ENCODE measurements at places on chromosomes 13 and 19.

GRCh38 chr13:32525766-32526165 lies 12.8 kb downstream of the N4BP2L2 start:
- DNase-seq: no peak

DNA sequence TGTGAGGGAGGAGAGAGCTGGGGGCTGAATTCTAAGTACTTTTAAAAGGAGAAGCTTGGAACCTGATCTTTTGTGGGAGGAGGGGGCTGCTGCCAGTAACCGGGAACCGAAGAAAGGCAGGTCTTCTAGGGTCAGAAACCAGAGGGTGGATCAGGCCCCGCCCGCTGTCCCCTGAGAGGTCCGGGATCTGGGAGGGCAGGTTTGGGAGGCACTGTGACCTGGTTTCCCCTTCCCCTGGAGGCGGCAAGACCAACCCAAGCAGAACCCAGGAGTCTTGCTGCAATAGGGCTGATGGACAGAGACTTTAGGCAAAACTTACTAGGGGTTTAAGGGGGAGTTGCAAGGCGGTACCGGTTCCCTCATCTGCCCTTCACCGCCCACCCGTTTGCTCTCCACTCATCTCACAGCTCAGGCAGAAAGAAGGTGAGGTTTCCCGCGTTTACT lies 707 bp upstream of the KLK8 start:
- no peak for DNase-seq

- no peak for DNase-seq
These were observed 113.9 kb downstream of the CRYL1 start for GRCh38 chr13:20411638-20412342.

DNA sequence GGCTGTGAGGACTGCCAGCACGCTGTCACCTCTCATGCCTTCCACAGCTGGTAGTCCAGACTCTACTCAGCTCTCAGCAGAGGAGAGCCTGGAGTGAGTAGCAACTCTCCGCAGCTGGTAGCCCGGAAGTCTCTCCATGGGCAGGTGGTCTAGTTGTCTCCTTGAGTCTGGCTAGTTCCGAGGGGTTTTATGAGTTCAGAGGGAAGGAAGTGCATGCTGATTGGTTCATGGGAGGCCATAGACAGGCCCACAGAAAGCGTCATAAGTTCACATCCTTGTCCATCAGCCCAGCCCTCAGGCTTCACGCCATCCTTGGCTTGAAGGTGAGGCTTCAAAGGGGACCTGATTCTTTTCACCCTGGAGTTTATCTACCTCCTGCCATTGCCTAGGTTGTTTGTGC lies 2662.4 kb upstream of the PCDH20 start:
- DNase-seq: no peak

- no peak for DNase-seq
These were observed 561 bp upstream of the GJA3 start for GRCh38 chr13:20161275-20161950.

DNA sequence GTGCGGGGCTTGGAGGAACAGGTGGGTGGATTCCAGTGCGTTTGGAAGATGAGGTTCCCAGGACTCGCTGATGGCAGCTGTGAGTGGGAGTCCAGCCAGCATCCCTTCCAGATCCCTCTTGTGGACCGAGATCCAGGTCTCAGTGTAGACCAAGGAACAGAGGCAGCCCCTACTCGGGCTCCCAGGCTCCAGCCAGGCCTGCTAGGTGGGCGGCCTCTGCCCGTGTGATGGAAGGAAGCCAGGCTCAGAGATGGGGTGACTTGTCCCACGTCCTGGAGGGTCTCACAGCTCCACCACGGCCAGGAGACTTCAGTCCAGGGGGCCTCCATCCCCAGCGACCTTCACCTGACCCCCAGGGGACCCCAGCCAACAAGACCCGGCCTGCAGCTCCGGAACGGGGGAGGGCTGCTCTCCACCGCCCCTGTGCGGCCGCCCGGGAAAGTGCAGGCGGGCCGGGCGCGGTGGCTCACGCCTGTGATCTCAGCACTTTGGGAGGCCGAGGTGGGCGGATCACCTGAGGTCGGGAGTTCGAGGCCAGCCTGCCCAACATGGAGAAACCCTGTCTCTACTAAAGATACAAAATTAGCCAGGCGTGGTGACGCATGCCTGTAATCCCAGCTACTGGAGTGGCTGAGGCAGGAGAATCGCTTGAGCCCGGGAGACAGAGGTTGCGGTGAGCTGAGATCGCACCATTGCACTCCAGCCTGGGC lies 729 bp upstream of the MADCAM1 start:
- DNase-seq: no peak

GRCh38 chr13:98508685-98509084 lies 68.2 kb downstream of the STK24 start:
- no peak for DNase-seq

- DNase-seq: no peak
These were observed 287.0 kb downstream of the DCT start for GRCh38 chr13:94192431-94192975.

- no peak for DNase-seq
These were observed 77.2 kb downstream of the DACH1 start for GRCh38 chr13:71789693-71790329.

DNA sequence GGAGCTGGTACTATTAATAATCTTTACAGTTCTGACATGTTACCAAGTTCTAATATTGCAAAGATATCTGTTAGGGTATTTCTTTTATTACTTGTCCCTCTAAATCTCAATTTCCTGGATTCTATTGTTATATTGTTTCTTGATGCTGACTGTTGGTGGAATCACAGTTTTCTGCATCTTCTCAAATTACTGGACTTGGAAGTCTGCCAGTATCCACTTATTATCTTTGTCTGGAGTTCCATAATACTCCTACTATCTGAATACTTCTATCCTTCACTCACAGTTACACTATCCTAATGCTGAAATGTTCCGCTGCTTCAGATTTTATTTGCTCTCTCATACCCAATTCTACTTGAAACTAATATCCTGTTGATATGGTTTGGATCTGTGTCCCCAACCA lies 1985.7 kb upstream of the PRR20A start:
- DNase-seq: no peak

GRCh38 chr19:34345947-34346351 lies 19.0 kb upstream of the GPI start:
- DNase-seq: no peak

DNA sequence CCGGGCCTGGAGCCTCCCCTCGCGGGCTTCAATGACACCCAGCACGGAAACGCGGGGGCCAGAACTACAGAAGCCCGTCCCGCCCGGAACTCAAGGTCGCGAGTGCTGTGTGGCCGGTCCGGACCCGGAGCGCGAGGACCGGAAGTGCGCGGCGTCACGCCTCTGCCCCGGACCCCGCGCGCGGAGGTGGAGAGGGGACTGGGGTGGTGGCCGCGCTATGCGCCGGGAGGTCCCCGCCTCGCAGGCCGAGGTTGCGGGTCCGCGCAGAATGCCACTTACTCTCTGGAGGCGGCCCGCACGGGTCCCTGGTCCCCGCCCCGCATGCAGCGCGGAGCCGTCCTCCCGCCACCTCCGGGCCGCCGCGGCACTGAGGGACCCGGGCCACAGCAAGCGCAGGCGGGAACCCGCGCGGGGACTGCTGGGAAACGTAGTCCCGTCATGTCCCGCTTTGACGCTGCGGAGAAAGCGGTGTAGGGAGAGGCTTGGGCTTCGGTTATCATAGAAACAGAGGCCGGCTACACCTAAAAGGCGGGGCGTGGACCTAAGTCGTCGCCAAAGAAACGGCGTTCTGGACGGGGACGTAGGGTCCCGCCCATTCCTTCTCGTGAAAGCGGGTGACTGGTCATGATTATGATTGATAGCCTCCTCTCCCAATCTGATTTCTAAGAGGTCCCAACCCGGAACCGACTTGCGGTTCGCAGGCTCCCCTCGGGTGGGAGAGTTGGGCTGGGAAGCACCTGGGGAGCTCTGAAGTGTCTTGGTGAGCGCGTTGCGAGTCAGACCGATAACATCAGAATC lies at the start of gene ZNF837:
Gene ZNF837 (minus strand): TSS at position 369 of the 798 bp plus-strand sequence. CDS start 11,698 bp downstream, outside the sequence.
- peak; percentile 100 for DNase-seq

- DNase-seq: no peak
These were observed 385.7 kb downstream of the DCT start for GRCh38 chr13:94093652-94094315.

DNA sequence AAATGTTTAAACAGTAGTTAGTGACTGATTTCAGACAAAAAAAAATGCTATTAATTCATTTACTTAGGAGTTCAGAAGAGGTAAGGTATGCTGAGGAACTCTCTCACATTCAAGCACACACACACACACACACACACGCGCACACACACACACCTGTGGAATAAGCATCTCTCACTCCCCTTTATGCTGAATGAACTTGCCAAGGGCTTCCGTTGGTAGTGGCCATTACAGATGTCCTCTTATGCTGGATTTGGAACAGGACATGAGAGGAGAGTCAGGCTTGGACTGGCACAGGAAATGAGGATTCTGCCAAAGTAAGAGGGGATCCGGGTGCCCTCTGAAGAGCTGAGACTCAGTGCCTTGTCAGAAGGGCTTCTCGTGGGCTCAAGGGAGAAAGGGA lies 463.4 kb upstream of the MIR17HG start:
- no peak for DNase-seq

DNA sequence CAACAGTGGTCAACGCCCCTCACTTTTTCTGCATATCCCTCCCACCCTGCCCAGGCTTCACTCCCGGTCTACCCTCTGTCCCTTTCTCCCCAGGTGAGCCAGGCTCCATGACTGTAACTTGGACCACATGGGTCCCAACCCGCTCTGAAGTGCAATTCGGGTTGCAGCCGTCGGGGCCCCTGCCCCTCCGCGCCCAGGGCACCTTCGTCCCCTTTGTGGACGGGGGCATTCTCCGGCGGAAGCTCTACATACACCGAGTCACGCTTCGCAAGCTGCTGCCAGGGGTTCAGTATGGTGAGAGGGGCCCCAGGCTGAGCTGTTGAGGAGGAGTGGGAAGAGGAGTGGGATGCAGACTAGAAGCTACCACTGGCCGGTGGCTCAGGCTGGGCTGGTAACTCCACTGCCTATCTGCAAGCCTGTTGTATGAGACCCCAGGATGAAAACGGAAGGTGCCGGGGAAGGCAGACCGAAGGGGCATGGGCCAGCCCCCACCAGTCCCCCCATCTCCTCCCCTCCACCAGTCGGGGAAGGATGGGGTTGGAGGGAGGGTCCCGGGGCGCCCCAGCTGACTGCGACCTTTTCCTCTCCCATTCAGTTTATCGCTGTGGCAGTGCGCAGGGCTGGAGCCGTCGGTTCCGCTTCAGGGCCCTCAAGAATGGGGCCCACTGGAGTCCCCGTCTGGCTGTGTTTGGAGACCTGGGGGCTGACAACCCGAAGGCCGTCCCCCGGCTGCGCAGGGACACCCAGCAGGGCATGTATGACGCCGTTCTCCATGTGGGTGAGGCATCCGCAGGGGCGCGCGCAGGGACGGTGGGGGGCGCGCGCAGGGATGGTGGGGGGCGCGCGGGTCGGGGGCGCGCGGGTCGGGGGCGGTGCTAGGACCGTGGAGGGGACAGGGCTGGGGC lies 14.4 kb downstream of the ACP7 start:
- no peak for DNase-seq

DNA sequence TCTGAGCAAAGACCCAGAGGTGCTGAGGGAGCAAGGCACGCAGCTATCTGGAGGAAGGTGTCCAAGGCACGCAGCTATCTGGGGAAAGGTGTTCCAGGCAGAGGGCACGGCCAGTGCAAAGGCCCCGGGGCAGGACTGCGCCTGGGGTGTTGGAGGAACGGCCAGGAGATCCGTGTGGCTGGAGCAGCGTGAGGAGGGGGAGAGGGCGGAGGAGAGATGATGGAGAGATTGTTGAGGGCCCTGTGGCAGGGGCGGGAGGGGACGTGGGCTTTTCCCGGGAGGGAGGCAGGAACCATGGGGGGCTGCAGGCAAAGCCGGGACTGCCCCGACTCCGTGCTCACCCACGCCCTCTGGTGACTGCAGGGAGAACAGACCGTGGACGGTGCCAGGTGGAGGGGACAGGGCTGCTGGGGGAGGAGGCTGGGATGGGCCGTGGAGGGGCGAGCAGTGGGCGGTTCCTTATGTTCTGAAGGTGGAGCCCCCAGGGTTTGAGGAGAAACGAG lies 13.3 kb upstream of the MISP start:
- DNase-seq: no peak

DNA sequence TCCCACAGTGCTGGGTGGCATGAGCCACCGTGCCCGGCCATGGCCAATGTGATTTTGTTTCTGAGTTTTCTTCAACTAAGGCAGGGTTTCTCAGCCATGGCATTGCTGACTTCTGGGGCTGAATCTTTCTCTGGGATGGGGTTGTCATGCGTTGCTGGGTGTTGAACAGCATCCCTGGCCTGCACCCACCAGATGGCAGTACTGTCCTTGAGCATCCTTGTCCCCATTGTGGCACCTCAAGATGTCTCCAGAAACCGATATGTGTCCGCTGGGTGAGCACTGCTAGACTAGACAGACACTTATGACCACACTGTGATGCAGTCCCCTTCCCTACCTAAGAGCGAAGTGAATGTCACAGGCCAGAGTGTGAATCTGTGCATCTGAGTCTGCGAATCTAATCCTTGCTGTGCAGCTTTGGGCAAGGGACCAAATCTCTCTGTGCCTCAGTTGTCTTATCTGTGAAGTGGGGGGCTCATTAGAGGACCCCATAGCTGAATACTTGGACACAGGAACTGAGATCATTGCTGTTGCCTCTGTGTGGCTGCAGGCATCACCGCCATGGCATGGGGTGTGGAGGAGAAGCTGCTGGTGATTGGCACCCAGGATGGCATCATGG lies 50.3 kb upstream of the SIN3B start:
- peak; percentile 8 for DNase-seq

GRCh38 chr19:46586294-46586693 lies 14.8 kb upstream of the CALM3 start:
- DNase-seq: no peak

GRCh38 chr19:43560687-43561086 lies 14.6 kb downstream of the XRCC1 start:
- DNase-seq: no peak

DNA sequence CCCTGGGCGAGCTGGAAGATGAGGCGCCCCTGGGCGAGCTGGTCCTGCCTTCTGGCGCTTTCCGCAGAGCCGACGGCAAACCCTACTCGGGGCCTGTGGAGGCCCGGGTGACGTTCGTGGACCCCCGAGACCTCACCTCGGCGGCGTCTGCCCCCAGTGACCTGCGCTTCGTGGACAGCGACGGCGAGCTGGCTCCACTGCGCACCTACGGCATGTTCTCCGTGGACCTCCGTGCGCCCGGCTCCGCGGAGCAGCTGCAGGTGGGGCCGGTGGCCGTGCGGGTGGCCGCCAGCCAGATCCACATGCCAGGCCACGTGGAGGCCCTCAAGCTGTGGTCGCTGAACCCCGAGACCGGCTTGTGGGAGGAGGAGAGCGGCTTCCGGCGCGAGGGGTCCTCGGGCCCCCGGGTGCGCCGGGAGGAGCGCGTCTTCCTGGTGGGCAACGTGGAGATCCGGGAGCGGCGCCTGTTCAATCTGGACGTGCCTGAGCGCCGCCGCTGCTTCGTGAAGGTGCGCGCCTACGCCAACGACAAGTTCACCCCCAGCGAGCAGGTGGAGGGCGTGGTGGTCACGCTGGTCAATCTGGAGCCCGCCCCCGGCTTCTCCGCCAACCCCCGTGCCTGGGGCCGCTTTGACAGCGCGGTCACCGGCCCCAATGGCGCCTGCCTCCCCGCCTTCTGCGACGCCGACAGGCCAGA lies 6.3 kb downstream of the CILP2 start:
- DNase-seq: no peak

DNA sequence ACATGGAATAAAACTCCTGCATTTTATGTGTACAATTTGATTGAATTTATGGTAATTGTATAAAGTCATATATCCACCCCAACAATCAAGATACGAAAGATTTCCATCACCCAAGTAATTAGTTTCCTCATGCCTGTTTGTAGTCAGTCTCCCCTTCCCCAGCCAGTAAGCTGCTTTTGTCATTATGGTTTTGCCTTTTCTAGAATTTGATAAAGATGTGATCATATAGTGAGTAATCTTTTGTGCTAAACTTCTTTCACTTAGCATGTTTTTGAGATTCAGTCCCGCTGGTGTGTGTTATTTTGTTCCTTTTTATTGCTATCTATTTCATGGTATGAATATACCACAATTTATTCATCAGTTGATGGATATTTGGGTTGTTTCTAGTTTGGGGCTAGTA lies 16.0 kb downstream of the ITM2B start:
- no peak for DNase-seq

All from AG09319 (cell line).